WTC11 (cell line): ENCODE measurements at places on chromosomes 11 and 22.

- no peaks in the 10 kb centered on the region; the same call in 1 of the 2 replicates for H3K36me3 ChIP-seq
- peak; percentile 64 for DNase-seq
- no peak overlapping the region for H3K4me3 ChIP-seq
- peak overlapping the region; percentile 72; the same call in 1 of the 2 replicates for H3K27ac ChIP-seq
- no peaks in the 10 kb centered on the region for H3K27me3 ChIP-seq
Measured at GRCh38 chr22:40525250-40525884, 111.2 kb downstream of the MRTFA start.

GRCh38 chr11:9506489-9507276 lies 45.9 kb downstream of the ZNF143 start:
- H3K27me3 ChIP-seq = no peaks in the 10 kb centered on the region
- H3K36me3 ChIP-seq = peaks cover 38% of the 10 kb centered on the region
- DNase-seq = peak; percentile 84
- peak overlapping the region; percentile 3; the same call in 1 of the 2 replicates for H3K4me3 ChIP-seq
- H3K4me1 ChIP-seq = peaks cover 26% of the 10 kb centered on the region
- H3K27ac ChIP-seq = peak overlapping the region; percentile 95

DNA sequence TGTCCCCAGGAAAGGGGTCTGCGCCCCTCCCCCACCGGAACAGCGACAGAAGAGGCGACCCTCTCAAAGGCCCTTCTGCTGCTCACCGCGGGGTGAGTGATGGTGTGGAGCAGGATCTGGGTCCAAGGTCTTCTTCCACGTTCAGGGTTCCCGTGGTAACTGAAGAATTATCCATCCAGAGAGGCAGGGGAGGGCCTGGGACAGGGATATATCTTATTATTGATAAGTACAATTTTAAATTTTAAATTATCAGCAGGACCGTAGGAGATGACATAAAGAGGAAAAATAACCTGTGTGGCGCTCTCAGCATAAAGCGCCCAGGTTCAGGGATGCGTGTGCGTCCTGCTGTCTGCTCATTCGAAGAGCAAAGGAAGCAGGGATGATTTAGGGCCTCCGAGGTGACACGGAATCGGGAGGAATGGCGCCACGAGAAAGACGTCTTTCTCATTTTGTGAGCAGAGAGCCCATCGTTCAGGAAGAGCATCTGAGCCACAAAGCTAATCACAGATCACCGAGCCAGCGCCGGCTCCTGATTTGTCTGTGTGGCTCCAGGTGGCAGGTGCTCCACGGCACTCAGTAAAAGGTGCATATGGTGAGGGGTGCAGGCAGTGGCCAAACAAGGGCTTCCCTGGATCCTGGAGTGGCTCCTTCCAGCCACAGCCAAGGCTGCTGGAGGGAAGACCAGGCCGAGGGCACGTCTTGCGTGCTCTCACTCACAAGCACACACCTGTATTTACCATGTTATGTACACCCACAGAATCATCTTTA lies 19.3 kb downstream of the KRTAP5-5 start:
- H3K4me1 ChIP-seq = no peaks in the 10 kb centered on the region
- no peak overlapping the region for H3K4me3 ChIP-seq
- peaks cover 14% of the 10 kb centered on the region for H3K27me3 ChIP-seq
- no peaks in the 10 kb centered on the region for H3K36me3 ChIP-seq
- no peak for DNase-seq

- peaks cover 6% of the 10 kb centered on the region; the same call in 1 of the 2 replicates for H3K27me3 ChIP-seq
- H3K27ac ChIP-seq = no peak overlapping the region
- H3K4me1 ChIP-seq = peaks cover 5% of the 10 kb centered on the region
- DNase-seq = no peak
- H3K36me3 ChIP-seq = no peaks in the 10 kb centered on the region
- no peak overlapping the region for H3K4me3 ChIP-seq
Measured at GRCh38 chr11:116631201-116631600, 141.6 kb downstream of the BUD13 start.
